ENCODE measurements at places on chromosomes 7 and 10.
A peak's percentile ranks its signal among the peaks of the same experiment; 100 is the strongest.

GRCh38 chr7:89661876-89662275, 492.4 kb upstream of the STEAP1 start:
- DNase-seq: no peak

DNA sequence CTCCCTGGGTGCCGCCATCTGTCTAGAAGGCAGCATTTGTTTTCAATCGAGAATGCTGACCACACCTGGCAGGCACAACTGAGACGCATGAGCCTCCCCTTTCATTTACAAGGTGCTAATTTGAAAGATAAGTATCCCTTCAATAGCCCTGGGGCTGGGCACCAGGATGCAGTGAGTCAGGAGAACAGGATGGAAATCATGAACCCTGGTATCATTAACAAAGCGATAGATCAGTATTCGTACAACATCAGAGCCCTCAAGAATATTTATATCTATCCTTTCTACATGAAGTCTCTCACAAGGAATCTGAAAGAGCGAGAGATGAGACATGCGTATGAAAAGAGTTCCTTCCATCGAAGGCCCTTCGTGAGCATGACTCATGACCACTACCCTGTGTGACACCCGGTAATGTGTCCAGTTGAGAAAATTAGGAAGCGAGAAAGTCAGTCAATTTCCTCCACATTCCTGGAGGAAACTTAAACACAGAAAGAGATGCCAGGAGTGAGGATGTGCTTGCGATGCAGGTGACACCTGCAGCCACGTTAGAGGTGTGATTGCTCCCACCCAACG, 123.1 kb upstream of the PITRM1 start:
- DNase-seq: no peak

DNA sequence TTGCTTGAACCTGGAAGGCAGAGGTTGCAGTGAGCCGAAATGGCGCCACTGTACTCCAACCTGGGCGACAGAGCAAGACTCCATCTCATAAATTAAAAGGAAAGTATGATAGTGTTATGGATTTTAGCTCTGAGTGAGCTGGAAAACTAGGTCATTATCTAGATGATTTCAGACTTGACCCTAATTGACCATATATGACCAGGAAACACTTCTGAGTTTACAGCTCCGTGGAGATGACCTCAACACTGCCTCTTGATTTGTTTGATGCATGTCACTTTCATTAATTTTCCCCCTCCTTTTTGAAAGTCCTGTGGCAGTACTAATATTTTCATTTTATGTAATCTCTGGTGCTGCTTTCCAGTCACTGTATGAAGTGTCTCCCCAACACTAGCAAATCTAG, 7.8 kb upstream of the SEC61A2 start:
- DNase-seq: no peak

GRCh38 chr7:114026486-114027089, 107.8 kb upstream of the PPP1R3A start:
- DNase-seq: peak; percentile 61

- DNase-seq: no peak
Observed at GRCh38 chr7:123338688-123339087, 138.9 kb upstream of the SLC13A1 start.

- no peak for DNase-seq
Observed at GRCh38 chr7:45125193-45125904, 13.9 kb upstream of the TBRG4 start.

Measured in kidney capillary endothelial cell (primary cell).